Right renal pelvis (tissue), 4 donors: ENCODE measurements at places on chromosomes 5 and 9.
A peak's percentile ranks its signal among the peaks of the same experiment; 100 is the strongest.

GRCh38 chr9:27183701-27184100 lies 74.7 kb downstream of the TEK start:
- no peak for DNase-seq

DNA sequence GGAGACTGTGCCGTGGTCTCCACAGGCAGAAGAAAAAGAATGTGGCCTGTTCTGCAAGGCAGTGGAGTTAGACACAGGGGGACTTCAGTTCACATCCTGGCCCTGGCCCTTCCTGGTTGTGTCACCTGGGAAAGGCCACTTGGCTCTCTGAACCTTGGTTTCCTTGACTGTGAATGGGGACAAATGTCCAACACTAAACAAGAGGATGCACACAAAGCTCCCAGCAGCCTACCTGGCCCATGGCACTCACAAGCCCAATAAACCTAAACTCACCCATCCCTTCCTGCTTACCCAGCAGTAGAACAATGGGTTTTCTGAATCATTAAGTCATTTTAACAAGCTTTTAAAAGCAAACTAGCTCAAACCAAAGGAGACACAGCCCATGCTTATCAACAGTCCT lies 103.9 kb downstream of the FRMD3 start:
- no peak for DNase-seq

DNA sequence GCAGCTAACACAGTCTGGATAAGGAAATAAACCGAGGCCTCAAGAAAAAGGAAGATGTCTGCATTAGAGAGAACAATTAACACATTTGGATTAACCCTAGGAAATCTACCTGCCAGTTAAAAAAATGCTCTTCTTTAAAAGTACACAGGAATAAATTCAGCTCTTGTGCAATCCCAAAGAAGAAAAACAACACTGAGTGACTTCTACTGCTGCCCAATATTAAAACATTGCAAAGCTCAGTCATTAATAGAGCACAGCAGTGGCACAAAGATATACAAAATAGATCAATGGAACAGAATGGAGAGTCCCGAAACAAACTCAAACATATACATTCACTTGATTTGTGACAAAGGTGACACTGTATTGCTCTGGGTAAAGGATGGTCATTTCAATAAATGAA lies 119.7 kb downstream of the GNAQ start:
- no peak for DNase-seq

DNA sequence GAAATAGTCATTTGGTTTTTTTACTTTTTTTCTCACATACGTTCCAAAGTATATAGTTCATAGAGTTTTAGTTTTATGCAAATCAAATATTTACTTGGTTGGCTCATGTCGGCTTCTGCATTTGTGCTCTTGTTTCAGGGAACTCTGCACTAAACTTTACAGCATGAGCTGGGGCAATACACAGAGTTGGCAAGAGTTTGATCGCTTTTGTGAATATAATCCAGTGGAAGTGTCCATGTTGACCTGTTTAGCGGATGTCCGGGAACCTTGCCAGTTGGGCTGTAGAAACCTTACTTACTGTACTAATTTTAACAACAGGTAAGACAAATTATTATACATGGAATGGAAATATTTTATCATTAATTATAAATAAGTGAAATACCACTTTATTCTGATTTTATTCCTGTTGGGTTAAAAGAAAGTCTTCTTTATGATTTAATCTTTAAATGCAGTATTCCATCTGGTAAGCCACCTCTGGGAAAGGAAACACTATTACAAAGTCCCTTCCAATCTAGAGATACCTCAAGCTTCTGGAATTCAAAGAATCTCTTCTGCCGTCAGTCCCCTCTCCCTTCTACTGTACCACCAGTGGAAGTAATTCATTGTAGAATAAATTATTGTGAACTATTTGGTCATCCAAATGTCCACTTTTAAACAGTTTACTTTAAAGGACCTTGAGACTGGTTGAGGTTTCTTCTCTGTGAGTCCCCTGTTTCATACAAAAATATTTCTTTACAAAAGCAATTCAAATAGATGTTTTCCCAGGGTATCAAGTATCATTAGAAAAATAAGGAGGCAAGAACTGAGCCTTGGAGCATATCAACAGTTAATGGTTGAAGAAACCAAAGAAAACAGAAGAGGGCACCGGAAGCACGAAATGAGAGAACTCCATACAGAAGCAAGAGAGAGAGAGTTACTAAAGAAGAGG lies 45.2 kb upstream of the GLIPR2 start:
- no peak for DNase-seq

- no peak for DNase-seq
Measured at GRCh38 chr5:143685246-143685815, 126.6 kb upstream of the HMHB1 start.

DNA sequence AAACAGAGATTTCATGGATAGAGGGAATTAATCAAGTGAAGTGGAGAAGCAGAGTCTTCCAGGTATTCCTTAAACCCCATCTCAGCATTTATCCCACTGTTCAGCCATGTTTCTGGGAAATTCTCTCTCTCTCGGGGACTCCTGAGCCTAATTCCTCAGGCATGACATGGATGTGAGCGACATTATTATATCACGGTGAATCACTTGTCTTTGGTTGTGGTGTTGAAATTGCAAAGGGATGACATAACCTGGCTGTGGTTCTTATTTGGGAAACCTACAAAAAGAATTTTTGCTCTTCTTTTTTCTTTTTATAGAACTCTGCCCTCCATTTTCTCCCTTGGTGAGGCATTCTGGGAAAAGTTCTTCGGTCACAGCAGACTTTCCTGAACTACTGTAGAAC lies 457.9 kb upstream of the PTGER4 start:
- no peak for DNase-seq

GRCh38 chr5:82624062-82624461 lies 345.9 kb upstream of the RPS23 start:
- DNase-seq: no peak

- DNase-seq: no peak
Measured at GRCh38 chr5:174773371-174773770, 49.0 kb downstream of the MSX2 start.

- no peak for DNase-seq
Measured at GRCh38 chr5:104018299-104018698, 455.7 kb upstream of the NUDT12 start.

DNA sequence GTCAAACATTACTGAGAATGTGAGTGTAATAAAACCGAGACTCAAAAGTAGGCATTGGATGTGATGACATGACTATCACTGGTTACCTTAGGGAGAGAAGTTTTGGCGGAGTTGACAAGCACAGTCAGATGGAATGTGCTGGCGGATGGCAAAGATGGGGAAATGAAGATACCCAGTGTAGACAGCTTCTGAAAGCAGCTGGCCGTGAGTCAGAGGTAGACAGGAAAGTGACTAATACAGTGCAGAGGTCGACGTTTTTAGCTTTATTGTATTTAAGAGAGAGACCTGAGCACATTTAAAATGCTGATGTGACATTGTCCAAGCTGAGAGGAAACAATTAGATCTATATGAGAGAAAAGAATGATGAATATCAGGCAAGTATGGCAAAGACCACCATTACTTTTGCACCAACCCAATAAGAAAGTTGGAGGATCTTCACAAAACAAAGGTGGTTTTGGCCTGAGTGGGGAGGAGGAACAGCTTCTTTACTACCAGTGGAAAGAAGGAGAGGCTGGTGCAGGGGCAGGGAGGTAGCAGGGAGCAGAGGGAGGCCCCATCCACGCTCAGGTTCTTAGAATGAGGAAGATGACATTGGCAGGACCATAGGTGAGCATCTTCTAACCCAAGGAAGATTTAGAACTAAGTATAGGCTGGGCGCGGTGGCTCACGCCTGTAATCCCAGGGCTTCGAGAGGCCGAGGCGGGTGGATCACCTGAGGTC lies 36.7 kb upstream of the KCNIP1 start:
- no peak for DNase-seq

DNA sequence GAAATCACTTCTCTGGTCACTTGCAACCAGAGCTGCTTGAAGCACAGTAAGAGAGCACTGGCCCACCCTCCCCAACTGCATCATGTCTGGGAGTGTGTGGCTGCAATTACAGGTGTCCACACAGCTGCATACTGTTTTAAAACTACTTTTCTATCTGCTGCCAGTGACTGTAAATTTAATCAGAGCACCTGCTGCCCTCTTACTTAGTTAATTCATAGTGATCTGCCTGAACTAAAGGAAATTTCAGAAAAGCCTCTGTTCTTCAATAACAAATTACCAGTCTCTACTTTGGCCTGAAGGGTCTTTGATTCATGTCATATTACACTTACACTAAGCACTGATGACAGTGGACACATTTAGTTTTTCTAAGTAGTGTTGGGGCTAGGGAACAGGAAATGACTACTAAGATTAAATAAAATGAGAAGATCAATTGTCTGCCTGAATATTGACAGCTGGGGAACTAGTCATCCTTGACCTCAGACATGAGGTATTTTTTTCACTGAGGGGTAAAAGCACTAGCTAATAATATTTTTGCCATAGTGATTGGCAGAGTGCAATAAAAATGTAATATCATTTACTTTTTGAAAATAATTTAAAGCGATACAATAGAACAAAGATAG lies 788.9 kb upstream of the GRAMD2B start:
- no peak for DNase-seq

GRCh38 chr9:111099199-111100008 lies 61.1 kb upstream of the LPAR1 start:
- no peak for DNase-seq

- no peak for DNase-seq
Measured at GRCh38 chr9:33791117-33791516, 4.2 kb upstream of the PRSS3 start.

- DNase-seq: no peak
Measured at GRCh38 chr5:114312658-114313057, 49.2 kb upstream of the KCNN2 start.

- no peak for DNase-seq
Measured at GRCh38 chr9:125486576-125486975, 220.4 kb downstream of the MAPKAP1 start.

DNA sequence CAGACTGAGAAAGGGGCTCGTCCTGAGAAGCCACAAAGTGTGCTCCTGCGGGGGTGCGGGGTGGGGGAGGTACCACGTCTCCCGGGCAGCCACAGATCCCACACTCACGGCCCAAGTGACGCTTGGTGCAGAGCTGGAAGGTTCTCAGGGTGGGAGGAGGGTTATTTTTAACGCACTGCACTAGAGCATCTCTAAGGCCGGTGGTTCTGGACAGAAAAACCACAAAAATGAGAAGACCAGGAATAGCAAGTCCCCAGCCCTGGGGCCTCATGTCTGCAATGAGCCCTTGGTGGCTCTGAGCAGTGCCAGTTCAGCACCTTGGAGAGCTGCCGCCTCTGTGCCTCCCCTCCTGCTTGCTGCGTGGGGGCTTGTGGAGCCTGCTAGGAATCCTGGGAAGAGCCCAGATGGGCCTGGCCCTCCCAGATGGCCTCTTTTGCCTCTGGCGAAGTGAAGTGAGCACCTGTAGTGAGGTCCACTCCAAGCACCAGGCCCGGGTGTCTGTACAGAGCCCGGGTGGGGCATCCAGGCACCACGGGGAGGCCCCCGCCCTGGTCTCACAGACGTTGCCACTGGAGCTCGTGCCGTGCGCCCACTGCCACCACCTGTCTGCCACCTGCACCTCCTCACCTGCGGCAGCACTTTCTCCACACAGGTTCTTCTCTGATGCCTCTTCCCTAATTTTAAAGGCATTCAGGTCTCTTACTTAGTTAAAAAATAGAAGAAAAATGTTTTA lies 48.9 kb upstream of the CACNA1B start:
- DNase-seq: peak; percentile 41

GRCh38 chr9:81045658-81046057 lies 643.7 kb downstream of the TLE1 start:
- no peak for DNase-seq

- DNase-seq: no peak
Measured at GRCh38 chr5:126178521-126178920, 244.7 kb upstream of the GRAMD2B start.

DNA sequence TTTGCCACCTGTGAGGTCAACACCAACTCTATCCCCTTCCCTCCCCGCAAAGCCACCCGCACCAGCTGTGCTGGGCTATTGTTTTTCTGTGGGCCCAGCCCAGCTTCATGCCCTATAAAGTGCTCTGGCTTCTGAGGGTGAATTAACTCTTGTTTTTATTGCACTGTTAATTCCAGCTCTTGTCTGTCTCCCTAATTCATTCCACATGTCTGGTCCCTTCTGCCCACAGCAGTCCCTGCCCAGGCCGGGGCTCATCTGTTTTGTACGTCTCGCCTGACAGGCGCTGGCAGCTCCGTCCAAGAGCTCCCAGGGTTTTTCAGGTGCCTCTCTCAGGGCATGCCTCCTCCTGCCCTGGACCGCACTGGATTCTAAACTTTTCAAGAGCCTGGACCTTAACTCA lies 118.9 kb downstream of the PDZD2 start:
- no peak for DNase-seq

- DNase-seq: no peak
Measured at GRCh38 chr5:119309326-119309725, 46.5 kb upstream of the TNFAIP8 start.

DNA sequence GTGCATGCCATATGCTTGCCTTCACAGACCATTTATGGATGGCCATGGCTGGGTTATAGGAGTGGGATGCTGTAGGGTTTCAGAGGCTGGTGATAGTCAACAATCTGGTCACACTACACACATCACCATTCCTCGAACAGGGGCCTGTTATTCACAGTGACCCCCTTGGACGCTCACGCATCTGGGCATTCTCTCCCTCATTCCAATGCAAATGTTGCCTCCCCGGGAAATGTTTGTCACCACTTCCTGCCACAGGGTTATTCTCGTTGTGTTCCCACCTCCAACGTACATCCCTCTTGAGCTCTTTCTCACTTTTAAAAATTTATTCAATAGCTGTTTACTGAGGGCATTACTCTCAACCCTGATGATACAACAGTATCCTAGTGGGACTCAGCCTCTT lies 135.4 kb downstream of the SCAMP1 start:
- no peak for DNase-seq

DNA sequence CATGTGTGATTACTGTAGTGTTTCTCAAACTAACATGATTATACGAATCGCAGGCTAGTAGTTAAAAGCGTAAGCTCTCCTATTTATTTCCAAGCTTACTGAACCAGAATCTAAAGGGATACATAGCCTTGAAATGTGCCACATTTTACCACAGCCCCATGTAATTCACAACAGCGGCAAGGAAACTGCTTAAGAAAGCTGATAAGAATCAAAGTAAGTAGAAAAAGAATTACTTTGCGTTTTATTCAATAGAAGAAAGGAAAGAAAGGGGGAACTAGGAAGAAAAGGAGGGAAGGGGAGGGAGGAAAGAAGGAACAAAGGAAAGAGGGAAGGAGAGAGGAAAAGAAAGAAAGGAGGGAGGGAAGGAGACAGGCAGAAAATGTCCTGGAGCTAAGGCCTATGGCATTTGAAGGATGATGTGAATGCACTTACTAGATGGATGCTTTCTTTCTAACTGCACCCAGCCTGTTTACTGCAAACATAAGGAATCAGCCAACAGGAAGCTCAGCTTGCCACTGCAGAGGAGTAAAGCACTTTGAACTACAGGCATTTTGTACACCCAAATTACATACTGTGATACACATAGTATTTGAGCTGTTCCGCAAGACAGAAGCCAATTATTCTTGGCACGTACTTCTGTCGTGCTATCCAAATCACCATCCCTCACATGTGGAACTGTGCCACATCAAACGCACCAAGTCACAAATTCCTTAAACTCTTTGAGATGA lies 521.7 kb downstream of the RAB3C start:
- DNase-seq: no peak

- DNase-seq: no peak
Measured at GRCh38 chr9:3018071-3018470, 174.2 kb upstream of the PUM3 start.

GRCh38 chr5:74321326-74321725 lies 319.2 kb downstream of the ENC1 start:
- no peak for DNase-seq

- no peak for DNase-seq
Measured at GRCh38 chr5:180026734-180027458, 44.7 kb downstream of the RNF130 start.
